Epithelial cell of proximal tubule (primary cell): ENCODE measurements at places on chromosomes 3 and 15. TPM values are rescaled to one million over a fixed set of nuclear protein-coding genes. Genes with fewer than 3 reads are reported as not detected.

USP3 gene
- total RNA-seq, result 31.4 and 34.2 TPM in 2 replicates

TMOD2 gene
- total RNA-seq, result 1.5 and 1.6 TPM in 2 replicates

SLC2A2 gene
- total RNA-seq, result not detected in 2 replicates

SI gene
- not detected in 2 replicates for total RNA-seq

COL6A5 gene
- total RNA-seq, result not detected in 2 replicates

SCN5A gene
- total RNA-seq, result 1.3 and 1.7 TPM in 2 replicates

CMTM8 gene
- total RNA-seq, result 8.8 and 9.2 TPM in 2 replicates

CD96 gene
- total RNA-seq, result 0.14 TPM in 1 of 2 replicates, not detected in the other

- no peak for DNase-seq
Measured at GRCh38 chr3:61268644-61269043, 17.4 kb upstream of the FHIT start.

GRCh38 chr15:25688166-25688565 is 175.0 kb downstream of the ATP10A start:
- no peak for DNase-seq

GRCh38 chr3:132145833-132146232 is 111.0 kb upstream of the CPNE4 start:
- DNase-seq, result no peak

DNA sequence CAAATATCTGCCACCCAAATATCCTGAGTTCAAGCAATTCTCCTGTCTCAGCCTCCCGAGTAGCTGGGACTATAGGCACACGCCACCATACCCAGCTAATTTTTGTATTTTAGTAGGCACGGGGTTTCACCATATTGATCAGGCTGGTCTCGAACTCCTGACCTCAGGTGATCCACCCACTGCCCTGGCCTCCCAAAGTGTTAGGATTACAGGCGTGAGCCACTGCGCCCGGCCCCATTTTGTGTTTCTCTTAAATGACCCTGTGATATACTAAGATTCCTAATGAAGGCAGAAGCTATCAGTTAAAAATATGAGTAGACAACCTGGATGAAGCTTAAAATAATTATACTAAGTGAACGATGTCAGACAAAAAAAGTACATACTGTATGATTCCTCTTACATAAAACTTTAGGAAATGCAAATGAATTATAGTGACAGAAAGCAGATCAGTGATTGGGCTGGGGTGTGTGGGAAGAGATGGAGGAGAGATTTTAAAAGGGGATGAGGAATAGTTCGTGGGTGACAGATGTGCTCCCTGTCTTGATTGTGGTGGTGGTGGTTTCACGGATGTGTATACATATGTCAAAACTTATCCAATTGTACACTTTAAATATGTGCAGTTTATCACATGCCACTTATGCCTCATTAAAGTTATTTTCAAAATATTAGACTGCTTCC is 3.8 kb upstream of the KLHL40 start:
- no peak for DNase-seq

DNA sequence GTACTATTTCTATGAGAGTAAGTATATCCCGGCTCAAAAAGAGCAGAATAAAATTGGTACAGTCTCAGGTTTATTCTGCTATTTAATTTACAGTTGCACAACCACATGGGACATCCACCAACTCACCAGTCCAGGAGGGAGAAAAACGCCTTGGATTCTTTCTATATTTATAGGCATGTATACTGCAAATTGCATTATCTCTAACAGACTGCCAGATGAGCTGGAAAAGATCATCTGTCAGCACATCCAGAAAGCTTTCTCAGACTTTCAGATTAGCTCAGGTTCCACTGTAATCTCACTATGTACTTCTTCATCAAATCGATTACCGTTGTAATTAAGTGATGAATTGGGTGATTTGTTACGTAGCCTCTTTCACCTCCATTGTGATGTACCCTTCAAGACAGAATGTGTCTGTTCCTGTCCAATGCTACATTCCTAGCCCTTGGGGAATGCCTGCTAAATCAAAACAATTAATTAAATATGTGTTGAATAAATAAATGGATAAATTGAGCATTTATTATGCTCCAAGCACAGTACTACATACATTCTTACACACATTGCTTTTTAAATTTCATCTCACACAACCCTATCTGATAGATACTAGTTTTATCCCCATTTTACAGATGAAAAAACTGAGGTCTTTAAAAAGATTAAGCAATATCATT is 38.1 kb upstream of the TMC3 start:
- DNase-seq, result no peak

DNA sequence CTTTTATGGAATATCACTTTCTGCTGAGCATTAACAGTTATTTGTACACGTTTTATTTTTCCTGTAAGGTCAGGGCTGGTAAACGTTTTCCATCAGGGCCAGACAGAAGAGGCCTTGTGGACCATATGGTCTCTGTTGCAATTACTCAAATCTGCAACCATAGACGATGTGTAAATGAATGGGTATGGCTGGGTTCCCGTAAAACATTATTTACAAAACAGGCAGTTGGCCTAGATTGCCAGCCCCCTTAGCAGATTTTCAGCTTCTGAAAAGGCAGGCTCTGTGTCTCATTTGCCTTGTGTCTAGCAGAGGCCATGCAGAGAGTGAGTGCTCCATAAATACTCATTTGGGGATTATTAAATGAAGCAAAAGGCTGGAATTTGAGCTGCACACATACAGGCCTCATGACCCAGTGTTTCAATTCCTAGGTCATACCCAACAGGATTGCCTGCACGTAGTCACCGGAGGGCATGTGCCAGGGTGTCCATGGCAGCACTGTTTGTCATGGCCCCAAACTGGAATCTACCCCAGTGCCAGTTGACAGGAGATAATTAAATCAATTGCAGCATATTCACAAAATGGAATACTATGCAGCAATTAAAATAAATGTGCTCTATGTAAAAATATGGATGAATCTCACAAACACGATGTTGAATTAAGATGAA is 51.3 kb downstream of the GPD1L start:
- no peak for DNase-seq

DNA sequence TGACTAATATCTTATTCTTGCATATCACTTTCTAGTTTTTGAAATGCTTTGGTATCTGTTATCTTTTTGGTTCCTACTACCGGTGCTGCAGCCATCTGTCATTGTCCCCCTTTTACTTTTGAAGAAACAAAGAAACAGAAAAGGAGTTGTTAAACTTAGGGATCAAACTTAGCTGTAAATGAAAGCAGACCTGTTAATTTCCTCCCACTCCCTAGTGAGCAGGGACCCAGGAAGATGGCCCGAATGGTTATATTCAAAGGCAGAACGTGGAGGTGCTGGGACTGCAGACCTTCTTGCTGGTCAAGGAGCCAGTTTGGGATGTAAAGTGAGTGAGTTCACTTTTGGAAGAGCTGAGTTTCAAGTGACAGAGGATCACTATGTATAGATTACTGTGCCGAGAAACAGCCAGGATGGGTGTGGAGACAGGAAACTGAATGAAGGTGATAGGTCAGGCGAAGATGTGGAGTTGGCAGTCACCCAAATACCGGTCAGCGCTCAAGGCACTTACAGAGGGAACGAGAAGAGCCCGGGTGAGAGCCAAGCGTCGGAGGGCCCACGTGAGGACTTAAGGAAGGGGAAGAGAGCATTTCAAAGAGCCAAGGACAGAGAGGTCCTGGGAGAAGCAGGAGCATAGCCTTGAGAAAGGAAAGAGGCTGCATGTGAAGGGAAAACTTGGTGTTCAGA is 20.1 kb downstream of the KBTBD8 start:
- DNase-seq, result no peak

- no peak for DNase-seq
Measured at GRCh38 chr3:143586576-143586975, 261.7 kb downstream of the SLC9A9 start.

DNA sequence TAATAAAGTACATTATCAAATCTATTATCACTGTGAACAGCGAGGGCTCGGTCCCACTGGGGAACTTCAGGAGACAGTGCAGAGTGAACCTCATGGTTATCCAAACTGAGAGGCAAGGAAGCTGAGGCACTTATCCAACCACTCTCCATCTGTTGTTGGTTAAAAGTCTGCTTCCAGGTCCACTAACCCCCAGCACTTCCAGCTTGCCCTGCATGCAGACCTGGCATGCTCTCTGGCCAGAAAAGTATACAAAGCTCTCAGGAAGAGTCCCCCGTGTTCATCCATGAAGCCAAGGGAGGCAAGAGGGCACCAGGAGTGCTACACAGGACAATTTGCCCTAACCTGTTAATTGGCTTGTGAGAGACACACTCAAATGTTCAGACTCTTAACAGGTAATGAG is 36.0 kb downstream of the FBN1 start:
- DNase-seq, result no peak

DNA sequence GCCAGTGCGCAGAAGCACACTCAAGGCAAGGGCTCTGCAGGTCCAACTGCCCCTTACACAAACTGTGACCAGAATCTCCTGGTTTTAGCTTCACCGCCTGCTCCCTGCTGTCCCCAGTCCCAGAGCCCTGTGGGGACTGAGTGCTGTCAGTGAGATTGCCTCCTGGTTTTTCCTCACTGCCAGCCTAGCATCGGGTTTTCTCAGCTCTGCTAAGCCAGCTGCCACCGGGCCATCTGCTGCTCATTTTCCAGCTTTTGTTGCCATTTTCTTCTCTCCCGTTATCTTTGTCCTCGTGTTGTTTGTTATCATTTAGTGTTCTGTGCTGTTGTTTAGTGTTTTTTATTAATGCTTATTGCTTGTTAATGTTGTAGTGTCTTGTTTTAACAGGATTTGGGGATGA is 79.5 kb upstream of the BLM start:
- DNase-seq, result no peak

- no peak for DNase-seq
Measured at GRCh38 chr3:192220915-192221314, 506.4 kb downstream of the FGF12 start.

DNA sequence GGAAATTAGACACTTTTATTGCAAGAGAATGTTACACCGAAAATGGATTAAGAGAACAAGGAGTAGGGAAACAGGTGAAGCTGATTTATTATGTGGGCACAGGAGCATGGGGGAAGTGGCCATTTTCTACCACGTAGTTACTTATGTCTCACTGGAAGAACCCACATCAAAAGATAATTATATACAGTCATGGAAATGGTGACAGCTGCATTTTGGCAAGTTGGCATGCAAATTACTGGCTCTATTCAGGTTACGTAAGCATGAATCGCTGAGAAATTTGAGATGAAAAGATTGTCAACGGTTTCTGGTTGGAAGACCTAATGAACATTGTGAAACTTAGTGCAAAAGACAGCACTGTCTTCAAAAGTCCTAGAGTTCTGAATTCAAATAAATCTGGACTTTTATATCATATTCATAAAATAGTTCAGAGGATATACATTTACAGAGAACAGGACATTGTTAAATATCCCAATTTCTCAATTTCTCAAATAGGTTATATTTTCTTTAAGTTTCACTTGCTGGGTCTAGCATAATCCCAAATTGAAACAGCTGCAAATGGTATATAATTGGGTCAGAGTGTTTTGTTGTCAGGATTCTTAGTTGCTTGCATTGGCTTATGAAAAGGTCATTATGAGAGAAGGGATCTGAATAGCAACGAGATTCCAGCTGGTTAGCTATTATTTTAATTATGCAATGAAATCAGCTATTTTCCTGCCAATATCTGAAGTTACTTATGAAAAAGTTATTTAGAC is 567.8 kb downstream of the ZPLD1 start:
- no peak for DNase-seq

DNA sequence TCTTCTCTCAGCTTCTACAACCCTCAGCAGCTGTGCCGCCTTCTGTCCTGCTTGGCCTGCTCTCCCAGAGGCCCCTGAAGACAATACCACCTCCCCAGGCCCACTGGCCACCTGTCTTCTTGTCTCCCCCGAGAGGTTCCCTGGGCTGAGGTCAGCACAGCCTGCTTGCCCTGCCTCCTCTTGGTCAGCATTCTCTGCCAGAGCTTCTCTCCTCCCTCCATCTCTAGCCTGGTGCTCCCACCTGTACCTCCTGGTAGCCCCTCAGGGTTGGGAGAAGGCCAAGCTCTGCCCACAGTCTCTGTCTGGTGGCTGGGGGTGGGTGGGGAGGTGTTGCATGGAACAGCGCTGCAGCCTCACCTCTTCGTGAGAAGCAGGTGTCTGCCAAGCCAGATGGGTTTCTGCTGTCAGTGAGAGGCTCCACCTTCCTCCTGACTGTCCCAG is 5.6 kb upstream of the ISLR start:
- DNase-seq, result no peak

DNA sequence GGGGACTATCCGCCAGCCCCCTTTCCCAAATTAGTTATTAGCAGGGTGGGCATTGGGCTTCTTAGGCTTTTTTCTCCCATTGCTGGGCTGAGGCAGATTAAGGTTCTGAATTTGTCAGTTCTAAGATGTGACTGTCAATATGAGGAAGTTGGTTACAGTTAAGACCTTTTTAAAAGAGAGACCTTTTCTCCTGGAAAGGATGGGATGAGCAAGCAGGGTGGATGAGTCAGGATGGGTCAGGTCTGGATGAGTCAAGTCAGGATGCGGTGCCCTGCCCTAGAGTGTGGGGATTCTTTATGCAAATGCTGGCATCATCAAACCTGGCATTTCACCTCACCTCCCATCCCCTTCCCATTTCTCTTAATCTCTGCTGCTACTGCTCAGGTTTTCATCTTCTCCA is 1.9 kb downstream of the AEN start:
- DNase-seq, result no peak
